Activated T-cell treated with anti-CD3 and anti-CD28 coated beads for 48 hours (primary cell): ENCODE measurements at places on chromosomes 1 and 21.
A peak's percentile ranks its signal among the peaks of the same experiment; 100 is the strongest.

DNA sequence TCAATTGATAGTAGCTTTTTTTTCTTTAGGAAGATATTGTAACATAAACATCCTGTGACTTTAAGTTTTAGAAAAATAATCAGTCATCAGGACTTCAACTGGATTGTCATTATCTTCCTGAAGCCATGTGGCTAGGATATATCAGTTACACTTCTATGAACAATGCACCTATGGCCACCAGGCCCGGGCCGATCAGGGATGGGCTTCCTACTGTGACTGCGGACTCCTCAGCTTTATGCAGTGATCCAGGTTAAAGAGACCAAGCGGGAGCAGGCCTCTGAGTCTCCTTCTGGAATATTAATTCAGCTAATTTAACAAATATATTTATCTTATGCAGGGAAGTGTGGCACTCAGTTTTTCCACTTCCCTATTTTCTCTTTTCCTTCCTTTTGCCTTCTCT is 200.6 kb downstream of the ADGRL2 start:
- DNase-seq, result no peak

DNA sequence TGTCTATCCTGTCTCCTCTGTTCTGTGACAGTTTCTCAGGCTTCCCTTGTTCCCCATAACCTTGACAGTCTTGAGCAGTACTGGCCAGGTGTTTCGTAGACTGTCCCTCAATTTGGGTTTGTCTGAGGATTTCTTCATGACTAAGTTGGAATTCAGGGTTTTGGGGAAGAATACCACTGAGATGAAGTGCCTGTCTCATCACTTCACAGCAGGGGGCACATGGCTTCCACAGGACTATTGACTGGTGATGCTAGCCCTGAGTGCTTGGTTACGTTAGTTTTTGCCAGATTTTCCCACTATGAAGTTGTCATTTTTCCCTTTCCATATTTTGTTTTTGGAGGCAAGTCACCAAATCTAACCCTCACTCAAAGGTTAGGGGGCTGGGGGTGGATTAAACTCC is 45.7 kb downstream of the CDCP2 start:
- DNase-seq, result no peak

DNA sequence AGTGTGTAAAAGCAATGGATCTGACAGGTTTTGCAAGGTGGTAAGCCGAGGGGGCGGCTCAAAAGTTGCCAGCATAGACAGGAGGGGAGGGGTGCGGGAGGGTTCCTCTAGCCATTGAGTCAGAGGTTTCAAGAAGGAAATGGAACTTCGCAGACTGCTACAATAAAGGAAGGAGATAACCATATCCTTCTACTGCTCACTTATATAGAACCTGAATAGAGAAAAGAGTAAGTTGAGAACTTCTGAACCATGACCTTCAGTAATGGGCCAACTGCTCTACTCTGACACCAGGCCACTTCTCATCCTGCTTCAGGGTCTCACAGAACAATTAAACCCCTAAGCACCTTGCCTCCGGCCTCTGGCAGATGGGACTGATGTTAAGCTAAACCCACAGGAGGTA is 26.3 kb upstream of the BCAR3 start:
- DNase-seq, result peak; percentile 50

DNA sequence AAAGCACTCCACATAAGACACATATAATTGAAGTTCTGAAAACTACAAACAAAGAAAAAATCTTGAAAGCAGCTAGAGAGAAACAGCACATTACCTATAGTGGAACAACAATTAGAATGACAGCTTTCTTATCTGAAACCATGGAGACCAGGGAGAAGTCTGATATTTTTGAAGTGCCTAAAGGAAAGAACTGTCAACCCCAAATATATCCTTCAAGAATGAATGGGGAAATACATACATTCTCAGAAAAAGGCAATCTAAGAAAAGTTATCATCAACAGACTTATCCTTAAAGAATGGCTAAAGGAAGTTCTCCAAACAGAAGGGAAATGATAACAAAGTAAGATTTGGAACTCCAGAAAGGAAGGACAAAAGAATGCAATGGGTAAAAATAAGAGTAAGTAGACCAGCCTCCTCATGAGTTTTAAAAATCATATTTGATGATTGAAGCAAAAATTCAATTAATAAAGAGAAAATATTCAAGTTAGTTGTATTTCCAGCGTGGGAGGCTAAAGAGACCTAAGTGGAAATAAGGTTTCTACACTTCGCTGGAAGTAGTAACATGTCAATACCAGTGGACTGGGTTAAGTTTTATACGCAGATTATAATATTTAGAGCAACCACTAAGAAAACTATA is 170.8 kb upstream of the SAMSN1 start:
- no peak for DNase-seq

DNA sequence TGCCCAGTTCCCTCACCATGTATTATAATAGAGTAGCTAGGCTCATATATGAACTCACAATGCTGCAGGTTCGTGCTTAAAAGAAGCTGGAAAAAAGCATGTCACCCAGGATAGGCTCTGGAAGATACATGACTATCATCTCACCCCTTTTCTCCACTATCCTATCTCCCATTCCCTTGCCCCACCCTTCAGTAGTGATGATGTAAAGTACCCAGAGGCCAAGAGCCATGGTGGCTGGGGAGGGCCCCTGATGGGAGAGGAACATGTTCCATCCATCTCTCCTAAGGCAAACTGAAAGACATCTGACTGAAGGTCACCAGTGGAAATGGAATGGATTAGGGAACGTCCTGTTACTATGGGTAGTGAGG is 20.3 kb upstream of the RBBP5 start:
- no peak for DNase-seq

GRCh38 chr1:185263292-185263691 is 53.8 kb downstream of the IVNS1ABP start:
- no peak for DNase-seq
